Stimulated activated CD8-positive, alpha-beta memory T cell treated with anti-CD3 and anti-CD28 coated beads, Interleukin-15, amount 100 ng/mL, for 4 hours (primary cell): ENCODE measurements at places on chromosomes 4 and X.

- DNase-seq, result no peak
Observed at GRCh38 chrX:71941145-71941544, 30.5 kb downstream of the NHSL2 start.

DNA sequence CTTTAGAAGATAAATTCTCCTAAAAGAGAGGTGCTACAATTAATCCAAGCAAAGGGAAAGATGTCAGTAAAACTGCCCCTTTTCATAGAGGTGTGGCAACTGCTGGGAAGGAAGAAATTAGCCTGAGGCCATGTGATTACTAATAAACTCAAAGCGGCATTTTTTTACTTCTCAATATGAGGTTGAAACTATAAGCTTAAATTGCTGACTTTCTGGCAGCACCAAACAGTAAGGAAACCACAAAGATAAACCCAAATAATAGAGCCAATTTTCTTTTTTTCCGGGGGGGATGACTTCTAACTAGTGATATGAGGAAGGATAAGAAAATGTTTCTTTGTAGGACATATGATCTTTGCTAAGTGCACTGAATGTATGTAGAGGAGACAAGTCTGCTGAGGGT is 30.9 kb downstream of the AR start:
- DNase-seq, result no peak

GRCh38 chrX:41043196-41043595 is 42.0 kb upstream of the USP9X start:
- no peak for DNase-seq

GRCh38 chr4:147361726-147362125 is 119.2 kb upstream of the EDNRA start:
- DNase-seq, result no peak

- DNase-seq, result no peak
Observed at GRCh38 chrX:51837921-51838320, 55.5 kb upstream of the MAGED1 start.

DNA sequence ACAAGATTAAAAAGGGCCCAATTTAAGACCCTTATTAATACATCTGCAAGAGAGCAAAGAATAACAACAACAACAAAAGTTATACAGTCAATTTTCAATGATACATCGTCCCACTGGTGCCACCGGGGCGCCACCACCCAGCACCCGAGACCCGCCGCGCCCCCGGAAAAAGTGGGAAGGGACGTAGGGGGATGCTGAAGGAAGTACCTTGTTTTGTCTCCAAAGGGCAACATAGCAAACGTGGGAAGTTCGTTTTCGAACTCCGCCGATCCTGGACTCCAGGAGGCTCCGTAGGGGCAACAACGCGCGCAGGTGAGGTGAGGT is 1.7 kb downstream of the PDE5A start:
- DNase-seq, result no peak

- no peak for DNase-seq
Observed at GRCh38 chr4:181687116-181687515, 556.1 kb upstream of the TENM3 start.

DNA sequence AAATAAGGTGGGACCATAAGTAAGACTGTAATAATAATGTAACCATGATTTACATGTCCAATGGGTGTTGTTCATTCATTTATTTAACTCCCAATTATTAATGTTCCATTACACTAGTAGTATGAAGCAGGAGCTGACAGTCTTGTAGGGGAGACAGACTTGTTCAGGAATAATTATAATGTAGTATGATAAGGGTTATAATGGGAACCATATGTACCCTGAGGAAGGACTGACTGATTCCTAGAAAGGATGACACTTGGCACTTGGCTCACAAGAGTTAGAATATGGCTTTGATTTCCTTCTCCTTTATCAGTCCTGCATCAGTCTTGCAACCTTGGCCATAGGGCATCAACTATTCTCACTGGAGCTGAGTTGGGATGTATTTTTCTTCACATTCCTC is 24.2 kb downstream of the PCDH7 start:
- no peak for DNase-seq

GRCh38 chr4:87152310-87153041 is 67.9 kb downstream of the KLHL8 start:
- no peak for DNase-seq

DNA sequence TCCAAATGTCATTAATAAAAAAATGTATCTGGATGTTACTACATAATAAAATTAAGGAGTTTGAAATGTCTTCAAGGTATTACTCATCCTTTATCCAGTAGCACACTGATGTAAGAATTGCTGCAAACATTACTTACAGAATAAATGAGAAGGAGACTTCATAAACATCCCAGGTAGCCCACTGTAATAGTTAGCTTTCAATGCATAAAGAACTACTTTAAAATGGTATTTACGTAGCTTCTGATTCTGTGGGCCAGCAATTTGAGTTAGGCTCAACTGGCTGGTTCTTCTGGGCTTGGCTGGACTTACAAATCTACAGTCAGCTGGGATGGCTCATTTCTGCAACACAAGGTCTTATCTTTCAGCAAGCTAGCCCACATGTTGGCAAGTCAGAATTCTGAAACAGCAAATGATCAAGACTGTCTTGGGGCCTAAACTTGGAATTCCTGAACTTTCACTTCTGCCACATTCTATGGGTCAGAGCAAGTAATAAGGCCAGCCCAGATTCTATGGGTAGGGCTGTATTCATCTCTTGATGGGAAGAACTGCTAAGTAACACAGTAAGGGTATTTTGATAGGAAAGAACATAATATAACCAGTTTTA is 522.5 kb downstream of the IQCM start:
- no peak for DNase-seq

DNA sequence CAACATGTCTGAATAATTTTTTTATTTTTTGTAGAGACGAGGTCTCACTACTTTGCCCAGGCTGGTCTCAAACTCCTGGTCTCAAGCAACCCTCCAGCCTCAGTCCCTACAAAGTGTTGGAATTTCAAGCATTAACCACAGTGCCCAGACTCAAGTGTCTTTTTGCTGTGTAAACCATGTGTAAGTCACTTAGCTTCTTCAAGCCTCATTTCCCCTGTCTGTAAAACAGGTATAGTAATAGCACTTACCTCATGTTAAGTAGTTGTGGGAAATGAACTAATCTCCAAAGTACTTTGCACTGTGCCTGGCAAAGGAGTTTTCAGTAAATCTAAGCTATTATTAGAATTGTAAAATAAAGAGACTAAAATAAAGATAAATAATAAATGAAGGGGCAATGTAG is 35.7 kb downstream of the STBD1 start:
- no peak for DNase-seq

- DNase-seq, result no peak
Observed at GRCh38 chrX:56569378-56570057, 6.1 kb downstream of the UBQLN2 start.

- DNase-seq, result no peak
Observed at GRCh38 chr4:26372525-26373172, 51.8 kb downstream of the RBPJ start.

- no peak for DNase-seq
Observed at GRCh38 chr4:45442466-45442865, 681.4 kb downstream of the GABRG1 start.

DNA sequence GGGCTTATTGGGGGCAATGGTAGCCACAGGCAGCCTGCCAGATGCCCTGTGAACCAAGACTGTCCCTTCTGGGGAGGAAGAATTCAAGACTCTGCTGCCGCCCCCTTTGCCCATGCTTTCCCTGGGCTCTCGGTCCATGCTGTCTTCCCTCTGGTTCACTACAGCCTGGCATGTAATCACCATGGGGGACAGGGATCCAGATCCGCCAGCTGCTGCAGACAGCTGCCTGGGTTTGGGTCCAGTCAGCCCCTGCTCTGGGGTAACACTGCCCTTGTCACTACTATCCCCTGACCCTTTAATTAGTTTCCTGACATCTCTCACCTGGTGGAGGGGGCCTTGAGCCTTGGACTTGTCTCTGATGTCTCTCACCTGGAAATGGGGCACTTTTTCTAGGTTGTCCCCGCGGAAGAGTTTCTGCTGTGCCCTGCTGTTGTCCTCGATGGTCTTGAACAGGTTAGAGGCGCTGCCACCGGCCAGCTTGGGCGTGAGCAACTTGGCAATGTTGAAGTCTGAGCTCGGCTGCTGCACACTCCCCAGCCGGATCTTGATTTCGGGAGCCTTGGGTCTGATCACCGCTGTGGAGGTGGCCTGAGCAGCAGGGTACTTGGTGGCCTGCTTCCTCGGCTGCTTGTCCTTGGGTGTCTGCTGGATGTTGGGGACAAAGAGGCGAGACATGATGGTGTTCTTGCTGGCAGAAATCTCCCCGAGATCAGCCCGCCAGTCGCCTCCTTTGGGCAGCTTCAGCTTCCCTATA is 6.4 kb downstream of the C4orf54 start:
- DNase-seq, result no peak

DNA sequence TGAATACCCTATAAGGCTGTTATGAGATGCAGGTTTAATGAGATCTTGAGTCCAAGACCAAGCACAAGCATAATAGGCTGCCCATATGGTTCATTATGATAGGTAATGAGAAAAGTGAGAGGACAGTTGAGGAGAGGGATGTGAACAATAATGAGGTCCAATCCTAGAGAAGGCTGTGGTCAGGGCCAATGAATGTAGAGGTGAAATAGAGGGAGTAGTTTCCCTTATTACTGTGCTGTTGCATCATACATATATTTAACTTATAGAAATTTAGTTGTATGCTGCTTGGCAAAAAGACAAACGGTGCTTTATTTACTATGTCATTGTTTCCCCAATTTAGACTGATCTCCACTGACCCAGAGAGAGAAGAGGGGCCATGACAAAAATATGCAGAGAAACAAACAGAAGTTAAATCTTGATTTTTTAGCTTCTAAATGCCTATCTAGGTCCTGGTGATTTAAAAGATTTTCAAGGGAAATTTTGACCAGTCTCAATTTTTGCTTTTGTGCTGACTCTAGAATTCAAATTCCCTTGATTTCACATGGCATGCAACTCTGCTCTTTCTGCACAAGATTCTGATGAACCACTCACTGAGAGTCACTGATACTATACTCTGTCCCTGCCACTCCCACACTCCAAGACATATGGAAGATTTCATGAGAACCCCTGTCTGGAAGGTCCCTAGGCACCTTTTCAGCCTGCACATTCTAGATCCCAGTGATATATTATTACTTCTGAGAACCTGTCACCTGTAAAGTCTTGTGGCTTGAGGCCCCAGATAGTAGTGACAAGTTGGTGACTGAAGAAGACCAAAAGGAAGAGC is 159.7 kb downstream of the VSIG4 start:
- no peak for DNase-seq

DNA sequence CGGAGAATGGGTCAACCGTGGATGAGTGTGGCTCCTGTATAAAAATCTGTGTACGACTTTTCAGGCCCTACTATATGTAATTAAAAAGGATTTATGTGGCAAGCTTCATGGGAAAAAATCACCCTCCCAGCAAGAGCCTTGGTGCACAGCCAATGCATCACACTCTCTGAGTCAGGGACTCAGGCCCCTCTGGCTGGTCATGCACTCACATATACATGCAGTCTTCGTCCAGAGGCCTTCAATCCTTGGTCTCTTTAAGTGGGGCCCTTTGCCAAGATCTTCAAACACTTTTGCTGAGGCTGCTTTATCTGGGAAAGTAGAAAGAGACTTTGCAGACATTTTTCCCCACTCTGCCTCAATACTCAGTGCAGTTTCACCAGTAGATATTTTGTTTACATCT is 311.4 kb upstream of the FSTL5 start:
- no peak for DNase-seq

DNA sequence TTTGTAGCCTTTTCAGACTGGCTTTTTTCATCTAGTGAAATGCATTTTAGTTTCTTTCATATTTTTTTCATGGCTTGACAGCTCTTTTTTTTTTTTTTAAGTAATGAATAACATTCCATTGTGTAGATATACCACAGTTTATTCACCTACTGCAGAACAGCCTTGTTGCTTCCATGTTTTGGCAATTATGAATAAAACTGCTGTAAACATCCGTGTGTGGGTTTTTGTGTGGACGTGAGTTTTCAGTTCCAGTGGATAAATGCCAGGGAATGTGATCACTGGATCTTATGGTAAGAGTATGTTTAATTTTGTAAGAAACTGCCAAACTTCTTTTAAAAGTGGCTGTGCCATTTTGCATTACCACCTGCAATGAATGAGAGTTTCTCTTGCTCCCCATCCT is 160.8 kb downstream of the SOWAHB start:
- DNase-seq, result no peak

DNA sequence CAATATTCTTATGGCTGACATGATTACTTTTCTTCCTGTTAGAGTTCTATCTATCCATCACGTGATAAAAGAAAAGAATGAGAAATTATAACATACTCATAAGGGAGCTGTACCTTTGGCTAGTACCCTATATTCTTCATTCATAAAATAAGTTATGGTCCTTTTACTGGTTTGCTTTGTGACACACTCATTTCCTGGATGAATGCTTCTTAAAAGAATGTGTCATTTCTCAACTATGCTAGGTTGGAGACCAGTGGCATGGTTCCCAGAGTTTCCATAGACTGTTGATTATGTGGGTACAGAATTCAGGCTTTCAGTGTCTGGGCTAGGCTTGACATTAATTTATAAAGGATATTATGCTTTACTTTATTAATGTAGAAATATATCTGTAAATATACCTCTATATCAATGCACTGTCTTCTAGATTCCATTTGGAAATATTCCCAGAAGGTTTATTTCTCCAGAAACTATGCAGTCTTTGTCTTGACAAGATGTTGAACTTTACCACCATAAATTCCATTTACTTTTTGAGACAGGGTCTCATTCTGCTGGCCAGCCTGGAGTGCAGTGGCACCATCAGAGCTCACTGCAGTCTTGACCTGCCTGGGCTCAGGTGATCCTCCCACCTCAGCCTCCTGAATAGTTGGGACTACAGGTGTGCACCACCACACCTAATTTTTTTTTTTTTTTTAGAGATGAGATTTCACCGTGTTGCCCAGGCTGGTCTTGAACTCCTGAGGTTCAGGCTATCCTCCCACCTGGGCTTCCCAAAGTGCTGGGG is 23.8 kb downstream of the NUDT6 start:
- no peak for DNase-seq

GRCh38 chrX:103396186-103396585 is 19.8 kb downstream of the BEX3 start:
- DNase-seq, result no peak

DNA sequence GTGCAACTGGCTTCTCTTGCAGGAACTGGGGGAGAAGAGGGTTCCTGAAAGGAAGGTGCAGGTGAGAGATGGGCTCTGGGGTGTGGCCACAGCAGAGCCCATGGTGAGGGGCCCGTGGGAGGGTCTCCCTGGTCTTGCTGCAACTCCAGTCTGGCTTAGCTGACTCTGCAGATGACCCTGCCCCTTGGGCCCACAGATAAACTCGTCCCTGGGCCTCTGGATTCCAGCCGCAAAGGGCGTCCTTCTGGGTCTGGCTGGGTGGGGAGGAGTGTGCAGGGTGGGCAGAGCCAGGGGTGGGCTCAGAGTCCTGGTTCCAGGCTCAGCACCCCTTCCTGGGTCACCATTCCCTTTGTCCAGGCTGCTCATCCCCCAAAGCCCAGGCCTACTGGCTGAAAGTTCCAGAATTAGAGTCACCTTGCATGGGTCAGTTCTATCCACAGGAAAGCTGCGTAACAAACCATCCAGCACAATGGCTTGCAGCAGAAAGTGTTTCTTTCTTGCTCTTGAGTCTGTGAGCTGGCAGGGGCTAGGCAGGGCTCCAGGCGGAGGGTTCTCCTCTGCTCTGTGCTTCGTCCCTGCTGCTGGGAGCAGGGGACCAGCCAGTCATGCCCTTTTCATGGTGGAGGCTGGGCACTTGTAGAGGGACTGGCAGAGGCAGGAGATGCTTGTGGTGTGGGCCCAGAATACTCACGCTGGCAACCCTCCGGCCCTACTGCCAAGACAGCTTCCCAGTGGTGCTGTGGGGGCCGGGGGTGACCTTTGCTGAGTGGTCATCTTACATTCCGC is 43.5 kb upstream of the ADRA2C start:
- no peak for DNase-seq
